ENCODE measurements at places on chromosomes 16 and 17.

GRCh38 chr17:57943645-57944044, 11.6 kb downstream of the CUEDC1 start:
- DNase-seq: no peak

- DNase-seq: no peak
Measured at GRCh38 chr17:83152745-83153611, 73.6 kb downstream of the METRNL start.

GRCh38 chr17:27376637-27377547, 79.4 kb upstream of the KSR1 start:
- DNase-seq: no peak

DNA sequence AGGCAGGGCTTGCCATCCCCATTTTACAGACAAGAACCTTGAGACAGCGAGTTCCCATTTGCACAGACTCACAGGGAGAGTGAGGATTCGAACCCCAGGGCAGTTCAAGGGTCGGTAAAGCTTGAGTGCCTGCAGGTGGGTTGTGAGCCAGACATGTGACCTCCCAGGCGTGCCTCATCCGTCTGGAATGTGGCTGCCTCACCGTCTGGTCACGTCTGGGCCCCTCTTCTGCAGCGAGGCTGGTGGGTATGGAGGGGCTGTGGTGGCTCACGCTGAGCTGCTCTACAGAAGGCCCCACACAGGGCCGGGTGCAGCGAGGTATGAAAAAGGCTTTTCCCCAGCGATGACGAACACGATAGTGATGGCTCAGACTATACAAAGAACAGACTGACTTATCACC, 35.8 kb upstream of the LHX1 start:
- no peak for DNase-seq

- no peak for DNase-seq
Measured at GRCh38 chr17:57142925-57143324, 57.9 kb downstream of the AKAP1 start.

- no peak for DNase-seq
Measured at GRCh38 chr16:52592778-52593177, 45.8 kb upstream of the TOX3 start.

GRCh38 chr17:29874931-29875596, 55.0 kb downstream of the SSH2 start:
- no peak for DNase-seq

All from natural killer cell (primary cell).